Activated CD4-positive, alpha-beta T cell treated with anti-CD3 and anti-CD28 coated beads for 36 hours (primary cell): ENCODE measurements at places on chromosomes 7 and 10. TPM values are rescaled to one million over a fixed set of nuclear protein-coding genes. Genes with fewer than 3 reads are reported as not detected.

GRCh38 chr10:49272251-49273081, 26.5 kb upstream of the C10orf71 start:
- H3K27me3 ChIP-seq: peaks cover 3% of the 10 kb centered on the region
- H3K4me1 ChIP-seq: peaks cover 2% of the 10 kb centered on the region
- DNase-seq: no peak
- H3K27ac ChIP-seq: no peak overlapping the region
- H3K36me3 ChIP-seq: no peaks in the 10 kb centered on the region
- H3K4me3 ChIP-seq: no peak overlapping the region

GRCh38 chr7:99089914-99090629, 53.8 kb downstream of the SMURF1 start:
- no peaks in the 10 kb centered on the region for H3K27me3 ChIP-seq
- H3K4me1 ChIP-seq: peaks cover 6% of the 10 kb centered on the region
- H3K4me3 ChIP-seq: no peak overlapping the region

The LIPK gene
- not detected for total RNA-seq

The FXYD4 gene
- not detected for total RNA-seq

- H3K36me3 ChIP-seq: peaks cover 21% of the 10 kb centered on the region
- H3K27me3 ChIP-seq: no peaks in the 10 kb centered on the region
- no peaks in the 10 kb centered on the region for H3K4me1 ChIP-seq
- DNase-seq: no peak
- no peak overlapping the region for H3K27ac ChIP-seq
- no peak overlapping the region for H3K4me3 ChIP-seq
Observed at GRCh38 chr10:112739592-112740353, 210.3 kb upstream of the TCF7L2 start.

DNA sequence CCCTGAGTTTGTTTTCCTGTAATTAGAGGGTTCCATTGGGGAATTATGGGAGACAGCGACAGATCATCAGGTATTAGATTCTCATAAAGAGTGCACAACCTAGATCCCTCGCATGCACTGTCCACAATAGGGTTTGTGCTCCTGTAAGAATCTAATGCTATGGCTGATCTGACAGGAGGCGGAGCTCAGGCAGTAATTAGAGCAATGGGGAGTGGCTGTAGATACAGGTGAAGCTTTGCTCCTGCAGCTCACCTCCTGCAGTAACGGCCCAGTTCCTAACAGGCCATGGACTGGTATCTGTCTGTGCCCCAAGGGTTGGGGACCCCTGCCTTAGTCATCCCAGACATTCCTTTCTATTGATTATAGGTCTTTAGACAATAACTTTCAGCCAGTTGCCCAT, 894 bp upstream of the ZSCAN21 start:
- H3K4me3 ChIP-seq: peak overlapping the region; percentile 85
- H3K27me3 ChIP-seq: no peaks in the 10 kb centered on the region
- peak overlapping the region; percentile 11 for H3K27ac ChIP-seq
- no peak for DNase-seq

The CFAP69 gene
- total RNA-seq: 0.25 TPM

DNA sequence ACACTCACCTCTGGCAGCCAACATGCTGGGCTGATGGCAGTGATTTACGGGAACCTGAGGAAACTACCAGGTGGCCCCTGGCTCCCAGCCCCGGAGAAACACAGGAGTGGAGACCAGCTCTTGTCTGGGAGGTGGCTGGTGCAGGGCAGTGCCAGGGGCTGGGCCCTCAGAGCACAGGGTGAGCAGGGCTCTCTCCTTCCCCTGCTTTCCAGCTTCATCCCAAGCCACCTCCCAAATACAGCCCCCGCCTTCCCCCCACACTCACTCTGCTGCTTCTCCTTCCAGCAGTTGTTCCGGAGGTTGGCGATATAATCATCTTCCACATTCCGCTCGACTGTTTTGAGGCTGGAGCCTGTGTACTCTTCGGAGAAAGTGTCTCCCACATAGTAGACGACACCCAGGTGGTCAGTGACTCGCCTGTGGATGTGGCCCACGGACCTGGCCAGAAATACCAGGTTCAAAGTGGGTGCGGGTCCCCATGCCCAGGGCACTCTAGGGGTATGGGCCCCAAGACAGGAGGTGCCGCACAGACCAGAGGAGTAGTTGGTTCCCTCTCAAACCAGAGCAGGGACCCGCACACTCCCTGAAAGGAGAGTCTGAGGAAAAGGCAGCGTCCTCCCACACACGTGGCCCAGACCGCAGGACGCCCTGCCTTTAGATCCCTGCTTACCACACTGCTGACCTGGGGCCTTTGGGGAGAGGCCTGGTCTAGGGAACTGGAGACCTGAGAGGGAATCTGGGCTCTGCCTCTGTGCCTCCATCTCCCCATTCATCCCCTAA, 18.3 kb downstream of the DNAJB12 start:
- peak overlapping the region; percentile 24 for H3K4me3 ChIP-seq
- H3K27me3 ChIP-seq: no peaks in the 10 kb centered on the region
- peaks cover 45% of the 10 kb centered on the region for H3K36me3 ChIP-seq
- H3K4me1 ChIP-seq: peaks cover 69% of the 10 kb centered on the region

- H3K4me3 ChIP-seq: no peak overlapping the region
- H3K27ac ChIP-seq: no peak overlapping the region
- DNase-seq: no peak
- H3K4me1 ChIP-seq: peaks cover 37% of the 10 kb centered on the region
Observed at GRCh38 chr10:3671386-3671955, 113.5 kb downstream of the KLF6 start.

- DNase-seq: no peak
- no peaks in the 10 kb centered on the region for H3K4me1 ChIP-seq
- H3K27ac ChIP-seq: no peak overlapping the region
- H3K4me3 ChIP-seq: no peak overlapping the region
- no peaks in the 10 kb centered on the region for H3K27me3 ChIP-seq
- H3K36me3 ChIP-seq: no peaks in the 10 kb centered on the region
Observed at GRCh38 chr7:94975336-94975735, 67.9 kb downstream of the PPP1R9A start.

The COBL gene
- total RNA-seq: not detected

The NODAL gene
- not detected for total RNA-seq

The TUBB8 gene
- not detected for total RNA-seq

DNA sequence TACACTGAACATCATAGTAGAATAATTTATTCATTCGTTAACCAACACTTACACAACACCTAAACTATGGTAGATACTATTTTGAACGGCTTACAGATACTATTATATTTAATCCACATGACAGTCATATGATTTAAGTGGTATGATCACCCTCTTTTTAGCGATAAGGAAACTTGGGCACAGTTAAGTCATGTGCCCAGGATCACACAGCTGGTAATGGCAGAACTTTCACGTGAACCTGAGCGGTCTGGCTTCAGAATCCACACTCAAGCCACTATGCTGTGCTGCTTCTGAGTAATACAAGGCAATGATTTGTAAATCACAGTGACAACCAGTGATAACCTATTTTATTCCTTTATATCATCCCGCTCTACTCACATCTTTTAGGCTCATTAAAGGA, 99.1 kb downstream of the CELF2 start:
- no peaks in the 10 kb centered on the region for H3K36me3 ChIP-seq
- no peak overlapping the region for H3K4me3 ChIP-seq
- DNase-seq: no peak
- H3K27me3 ChIP-seq: no peaks in the 10 kb centered on the region

- H3K4me1 ChIP-seq: no peaks in the 10 kb centered on the region
- H3K27me3 ChIP-seq: peaks cover 27% of the 10 kb centered on the region
- no peak for DNase-seq
- no peak overlapping the region for H3K4me3 ChIP-seq
Observed at GRCh38 chr7:24133691-24134090, 150.3 kb upstream of the NPY start.

The OR6B1 gene
- not detected for total RNA-seq

DNA sequence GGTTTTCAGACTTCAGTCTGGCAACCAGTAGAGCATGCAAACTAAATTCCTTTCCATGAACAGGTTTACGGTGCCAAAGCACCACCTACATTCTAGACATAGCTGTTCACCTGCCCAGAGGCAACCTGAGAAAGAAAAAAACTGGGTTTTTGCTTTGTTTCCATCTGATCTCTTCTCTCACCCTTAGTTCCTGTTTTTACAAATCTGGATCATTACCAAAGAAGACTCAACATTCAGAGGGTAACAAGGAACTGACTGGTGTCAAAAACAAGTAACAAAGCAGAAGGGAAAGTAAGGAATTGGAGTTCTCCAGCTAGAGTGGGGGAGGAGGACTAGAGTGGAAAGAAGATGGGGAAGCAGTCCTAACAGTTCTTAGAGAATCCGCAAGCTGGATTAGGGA, 36.4 kb downstream of the CPVL start:
- H3K4me1 ChIP-seq: peaks cover 13% of the 10 kb centered on the region
- H3K27me3 ChIP-seq: peaks cover 8% of the 10 kb centered on the region
- no peak for DNase-seq
- H3K27ac ChIP-seq: no peak overlapping the region
- H3K36me3 ChIP-seq: no peaks in the 10 kb centered on the region

DNA sequence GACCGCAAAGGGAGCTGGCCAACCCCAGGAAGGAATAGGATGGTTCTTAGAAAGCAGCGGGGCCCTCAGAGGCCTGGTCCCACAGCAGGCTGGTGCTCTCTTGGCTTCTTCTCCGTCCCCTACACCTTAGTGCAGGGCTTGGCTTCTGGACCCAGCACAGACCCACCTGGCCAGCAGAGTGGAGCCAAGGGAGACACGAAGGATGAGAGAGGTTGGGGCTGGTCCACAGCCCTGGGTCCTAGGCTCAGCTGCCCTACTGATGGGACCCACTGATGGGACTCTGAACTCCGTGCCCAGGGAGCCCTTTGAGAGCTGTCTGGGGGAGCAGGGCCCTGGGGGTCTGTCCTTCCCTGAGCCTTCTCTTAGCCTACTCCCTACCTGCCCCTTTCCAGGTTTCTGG, 6.2 kb upstream of the TLX1 start:
- peaks cover 26% of the 10 kb centered on the region for H3K4me1 ChIP-seq
- no peak for DNase-seq
- H3K27ac ChIP-seq: no peak overlapping the region
- no peak overlapping the region for H3K4me3 ChIP-seq
- H3K36me3 ChIP-seq: no peaks in the 10 kb centered on the region

- H3K4me1 ChIP-seq: no peaks in the 10 kb centered on the region
- no peak overlapping the region for H3K4me3 ChIP-seq
- no peak overlapping the region for H3K27ac ChIP-seq
- peaks cover 2% of the 10 kb centered on the region for H3K27me3 ChIP-seq
Observed at GRCh38 chr7:7505915-7506314, 29.8 kb downstream of the COL28A1 start.

GRCh38 chr7:112798274-112799159, 8.3 kb upstream of the TMEM168 start:
- H3K4me1 ChIP-seq: peaks cover 14% of the 10 kb centered on the region
- no peaks in the 10 kb centered on the region for H3K27me3 ChIP-seq
- DNase-seq: no peak

DNA sequence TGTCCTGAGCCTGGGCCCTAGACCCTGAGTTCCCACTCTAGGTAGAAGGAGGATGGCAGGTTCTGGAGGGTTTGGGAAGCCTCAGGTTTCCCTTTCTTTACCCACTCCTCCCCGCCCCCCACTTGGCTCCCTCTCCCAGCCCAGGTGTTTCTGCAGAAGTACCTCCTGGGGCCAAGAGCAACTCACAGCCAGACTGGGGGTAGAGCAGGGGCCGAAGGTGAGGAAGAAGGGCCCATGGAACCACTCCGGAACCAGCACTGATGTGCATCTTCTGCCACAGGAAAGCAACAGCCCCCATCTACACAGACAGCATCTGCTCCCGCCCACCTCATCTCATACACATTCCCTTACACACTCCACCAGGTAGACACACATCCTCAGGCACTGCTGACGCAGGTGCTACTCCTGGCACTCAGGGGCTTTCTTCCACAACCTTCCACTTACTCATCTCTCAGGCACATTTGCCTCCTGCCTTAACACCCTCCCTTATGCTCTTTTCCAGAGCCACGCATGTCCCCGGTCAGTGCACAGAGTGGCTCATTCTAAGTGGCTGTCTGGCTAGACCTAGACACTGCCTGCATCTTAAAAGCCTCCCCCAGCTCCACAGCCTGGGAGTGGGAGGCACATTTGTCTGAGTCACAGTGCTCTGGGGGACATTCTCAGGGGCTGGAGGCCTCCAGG, 1.8 kb downstream of the EPHB6 start:
- no peak for DNase-seq
- no peak overlapping the region for H3K27ac ChIP-seq
- H3K36me3 ChIP-seq: no peaks in the 10 kb centered on the region
- H3K4me1 ChIP-seq: peaks cover 27% of the 10 kb centered on the region
- no peaks in the 10 kb centered on the region for H3K27me3 ChIP-seq

GRCh38 chr7:143362131-143363015, at the start of gene FAM131B:
FAM131B (minus strand) TSS chr7:143362713; CDS start chr7:143362603, 110 bp downstream.
- H3K27ac ChIP-seq: no peak within 1 kb of the TSS
- no peaks in the 10 kb centered on the region for H3K36me3 ChIP-seq
- H3K4me1 ChIP-seq: peaks cover 3% of the 10 kb centered on the region
- peak; percentile 60 for DNase-seq
- peak within 1 kb of the TSS; percentile 77 for H3K4me3 ChIP-seq

GRCh38 chr10:13219685-13220670, 14.2 kb downstream of the UCMA start:
- H3K4me3 ChIP-seq: no peak overlapping the region
- peak; percentile 33 for DNase-seq
- peaks cover 3% of the 10 kb centered on the region for H3K36me3 ChIP-seq
- no peaks in the 10 kb centered on the region for H3K27me3 ChIP-seq

DNA sequence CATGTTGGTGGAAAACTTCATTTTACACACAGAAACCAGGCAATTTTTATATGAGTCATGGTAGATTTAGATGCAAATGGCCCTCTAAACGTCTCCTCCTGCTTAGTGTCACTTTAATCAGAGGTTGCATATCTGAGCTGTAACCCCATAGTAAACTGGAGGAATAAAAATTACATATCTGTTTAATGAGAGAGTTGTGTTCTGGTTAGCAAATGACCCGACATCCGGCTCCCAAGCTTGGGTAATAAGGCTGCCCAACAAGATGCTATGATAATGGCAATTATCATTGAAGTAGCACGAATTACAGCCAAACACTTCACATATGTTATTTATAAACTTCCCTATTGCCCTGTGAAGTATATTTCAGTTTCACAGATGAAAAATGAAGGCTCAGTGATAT, 10.6 kb upstream of the ADAM12 start:
- no peak overlapping the region for H3K4me3 ChIP-seq
- peaks cover 3% of the 10 kb centered on the region for H3K27me3 ChIP-seq
- no peaks in the 10 kb centered on the region for H3K36me3 ChIP-seq
- no peaks in the 10 kb centered on the region for H3K4me1 ChIP-seq
- H3K27ac ChIP-seq: no peak overlapping the region
- no peak for DNase-seq

DNA sequence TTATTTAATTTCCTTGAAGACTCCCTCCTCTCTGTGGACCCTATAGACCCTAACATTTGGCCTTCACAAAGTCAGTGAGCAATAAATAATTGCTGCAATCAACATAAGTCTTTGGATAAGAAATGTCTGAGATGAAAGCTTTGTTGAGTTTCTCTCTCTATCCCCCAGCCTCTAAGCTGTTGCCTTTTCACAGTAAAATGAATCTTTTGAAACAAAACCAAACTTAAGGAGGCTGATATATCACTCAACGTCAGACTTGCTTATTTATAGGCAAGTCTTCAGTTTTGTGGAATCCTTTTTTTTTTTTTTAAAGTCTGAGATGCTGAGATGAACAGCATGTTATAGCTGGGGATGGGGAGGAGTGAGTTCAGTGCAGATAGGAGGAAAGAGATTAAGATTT, 10.0 kb downstream of the CPED1 start:
- H3K4me1 ChIP-seq: peaks cover 28% of the 10 kb centered on the region
- no peak overlapping the region for H3K4me3 ChIP-seq
- no peak for DNase-seq
- no peak overlapping the region for H3K27ac ChIP-seq
